ENCODE measurements at places on chromosomes 12 and 14.

- no peak for DNase-seq
Observed at GRCh38 chr14:91401751-91402150, 15.9 kb downstream of the CCDC88C start.

GRCh38 chr12:193261-193660, 20.7 kb downstream of the SLC6A12 start:
- no peak for DNase-seq

DNA sequence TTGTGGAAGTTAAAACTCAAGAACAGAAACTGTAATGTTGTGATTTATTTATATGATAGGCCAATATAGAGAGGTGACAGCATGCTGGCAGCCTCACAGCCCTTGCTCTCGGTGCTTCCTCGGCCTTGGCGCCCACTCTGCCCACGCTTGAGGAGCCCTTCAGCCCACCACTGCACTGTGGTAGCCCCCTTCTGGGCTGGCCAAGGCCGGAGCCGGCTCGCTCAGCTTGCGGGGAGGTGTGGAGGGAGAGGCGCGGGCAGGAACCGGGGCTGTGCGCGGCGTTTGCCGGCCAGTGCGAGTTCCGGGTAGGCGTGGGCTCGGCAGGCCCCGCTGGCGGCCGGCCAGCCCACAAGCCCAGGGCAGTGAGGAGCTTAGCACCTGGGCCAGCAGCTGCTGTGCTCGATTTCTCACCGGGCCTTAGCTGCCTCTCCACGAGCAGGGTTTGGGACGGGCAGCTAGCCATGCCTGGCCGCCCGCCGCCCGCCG, 65.8 kb upstream of the SLC8A3 start:
- no peak for DNase-seq

DNA sequence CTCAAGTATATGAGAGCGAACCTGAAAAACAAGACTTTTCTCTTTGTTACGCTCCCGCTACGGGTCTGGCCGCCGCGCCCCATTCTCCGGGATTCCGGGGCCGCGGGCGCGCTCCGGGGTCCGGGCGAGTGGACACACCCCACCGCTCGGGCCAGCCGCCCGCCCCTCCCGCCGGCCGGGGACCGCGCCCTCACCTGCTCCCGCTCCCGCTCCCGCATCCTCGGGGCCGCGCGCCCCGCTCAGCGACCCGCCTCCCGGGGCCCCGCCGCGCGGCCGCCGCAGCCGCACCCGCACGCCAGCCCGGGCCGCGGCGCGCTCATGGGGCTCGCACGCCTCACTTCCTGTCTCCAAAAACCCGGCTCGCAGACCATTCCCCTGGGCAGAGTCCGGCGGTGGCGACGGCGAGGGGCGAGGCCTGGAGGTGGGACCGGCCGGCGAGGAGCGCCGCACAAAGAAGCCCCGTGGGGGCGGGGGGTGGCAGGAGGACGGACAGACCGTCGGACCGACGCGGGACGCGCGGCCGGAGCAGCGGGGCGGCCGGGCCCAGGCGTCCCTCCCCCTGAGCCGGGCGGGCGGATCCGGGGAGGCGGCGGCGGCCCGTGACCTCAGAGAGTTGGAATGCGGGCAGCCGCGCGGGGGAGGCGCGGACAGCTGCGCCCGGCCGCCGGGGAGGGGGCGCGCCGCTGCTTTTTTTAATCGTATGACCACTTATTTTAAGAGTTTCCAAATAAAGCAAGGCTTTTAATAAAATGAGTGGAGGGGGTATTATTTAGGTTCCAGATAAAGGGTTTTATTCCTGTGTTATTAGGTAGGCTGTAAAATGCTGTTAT, at the start of gene PTPN21:
TSS of gene PTPN21 (minus strand) at position 551 of the 830 bp plus-strand sequence. CDS start 4,590 bp downstream, outside the sequence.
- DNase-seq = no peak

DNA sequence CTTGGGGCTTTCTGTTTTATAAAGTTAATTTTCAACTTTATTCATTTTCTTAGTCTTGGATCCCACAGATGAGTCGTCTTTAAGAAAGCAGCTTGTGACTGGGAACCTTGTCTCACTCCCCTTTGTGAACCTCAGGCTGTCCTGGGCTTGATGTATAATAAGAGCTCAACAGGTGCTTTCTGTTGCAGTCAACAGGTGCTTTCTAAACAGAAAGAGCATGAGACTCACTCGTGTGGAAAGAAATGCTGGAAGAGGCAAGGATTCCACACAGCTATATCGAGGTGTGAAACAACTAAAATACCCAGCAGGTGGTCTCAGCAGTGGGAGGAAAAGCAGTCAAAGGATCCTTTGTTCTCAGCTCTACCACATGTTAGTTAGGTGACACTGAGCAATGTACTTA, 398.9 kb downstream of the EGLN3 start:
- DNase-seq = no peak

DNA sequence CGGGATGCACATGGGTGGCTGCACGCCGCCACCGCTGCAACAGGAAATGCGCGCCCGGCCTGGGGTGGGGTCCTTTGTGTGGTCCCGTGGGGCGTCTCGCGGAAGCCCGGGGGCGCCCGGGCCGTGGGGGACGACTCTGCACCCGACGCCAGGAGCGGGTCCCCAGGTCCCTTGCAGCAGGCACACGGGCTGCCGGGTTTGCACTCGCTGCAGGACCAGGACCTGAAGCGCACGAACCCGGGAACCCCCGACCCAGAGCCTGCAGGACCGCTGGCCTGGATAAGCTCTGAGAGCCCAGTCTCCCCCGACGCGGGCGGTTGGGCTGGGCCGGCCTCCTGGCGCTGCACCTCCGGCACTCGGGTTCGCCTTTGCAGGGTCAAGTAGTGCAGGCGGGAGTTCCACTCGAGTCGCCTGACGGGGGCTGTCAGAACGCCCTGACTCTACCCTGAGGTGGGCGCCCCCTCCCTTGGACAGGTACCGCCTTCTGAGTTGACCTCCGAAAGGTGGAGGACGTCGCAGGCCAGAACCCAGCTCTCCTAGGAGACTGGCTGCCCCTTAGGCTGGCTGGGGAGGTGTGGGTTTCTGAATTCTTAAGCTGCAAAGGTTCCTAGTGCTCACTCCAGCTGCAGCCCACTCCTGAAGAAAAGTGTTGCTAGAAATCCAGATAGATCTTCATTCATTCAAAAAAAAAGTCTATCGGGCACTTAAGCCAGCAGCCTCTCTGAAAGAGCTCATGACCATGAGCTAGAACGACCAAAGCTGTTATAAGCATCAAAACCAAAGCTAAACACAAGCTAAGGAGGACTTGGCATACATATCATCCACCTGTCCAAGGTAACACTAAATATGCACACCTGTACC, 68.0 kb downstream of the RNF34 start:
- DNase-seq = no peak

GRCh38 chr14:51293912-51294389, 53.9 kb downstream of the TMX1 start:
- no peak for DNase-seq

- no peak for DNase-seq
Observed at GRCh38 chr14:96421236-96421635, 29.3 kb downstream of the AK7 start.

DNA sequence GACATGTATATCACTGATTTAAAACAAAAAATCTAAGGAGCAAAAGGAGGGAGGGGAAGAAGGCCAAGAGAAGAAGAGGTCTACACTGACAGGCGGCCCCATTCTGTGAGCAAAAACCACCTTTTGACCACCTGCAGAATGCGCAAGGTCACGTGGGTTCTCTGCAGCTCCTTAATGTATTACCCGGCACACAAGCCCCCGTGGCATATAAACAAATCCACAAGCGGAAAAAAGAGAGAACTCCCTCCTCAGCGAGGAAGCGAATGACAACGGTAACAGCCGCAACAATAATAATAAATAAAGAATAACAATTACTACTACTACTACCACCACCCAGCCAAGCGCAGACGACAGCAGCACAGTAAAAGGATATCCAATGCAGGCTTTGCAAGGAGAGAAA, 1.3 kb downstream of the KSR2 start:
- DNase-seq = no peak

- no peak for DNase-seq
Observed at GRCh38 chr12:109554761-109555160, 18.5 kb downstream of the MMAB start.

- no peak for DNase-seq
Observed at GRCh38 chr12:2411616-2412304, 359.0 kb downstream of the CACNA1C start.

GRCh38 chr14:61433169-61433568, 111.8 kb downstream of the PRKCH start:
- DNase-seq = no peak

- DNase-seq = no peak
Observed at GRCh38 chr14:50117456-50117855, 1.1 kb upstream of the VCPKMT start.

- DNase-seq = no peak
Observed at GRCh38 chr12:9464408-9464807, 143.3 kb downstream of the KLRB1 start.

GRCh38 chr14:90839024-90839888, 23.0 kb upstream of the TTC7B start:
- no peak for DNase-seq

GRCh38 chr14:58239244-58240195, 5.1 kb upstream of the PSMA3 start:
- DNase-seq = no peak

DNA sequence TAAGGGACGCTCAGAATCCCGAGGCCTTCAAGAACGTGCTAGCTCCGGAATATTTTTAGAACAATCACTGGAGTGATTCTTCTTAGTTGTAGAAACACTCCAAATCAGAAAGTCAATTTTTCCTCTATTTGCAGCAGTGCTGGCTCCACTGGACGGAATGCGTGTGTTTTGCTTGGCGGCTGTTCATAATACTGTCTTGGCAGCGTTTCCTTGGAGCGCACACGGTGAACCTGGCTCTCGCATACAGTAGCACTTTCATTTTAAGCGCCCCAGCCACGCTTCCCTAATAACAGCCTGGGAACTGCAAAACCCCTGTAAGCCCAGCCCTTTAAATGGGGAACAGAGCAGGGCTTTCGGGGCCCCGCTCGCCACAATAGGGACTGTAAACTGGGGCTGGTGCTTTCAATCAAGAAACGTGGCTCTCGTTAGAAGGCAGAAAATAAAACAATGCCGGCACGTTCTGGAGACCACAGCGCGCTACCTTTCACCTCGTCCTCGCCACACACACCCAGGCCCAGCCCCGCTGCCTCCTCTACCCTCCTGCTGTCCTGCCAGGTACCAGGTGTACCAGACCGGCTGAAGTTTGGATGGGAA, 79.9 kb downstream of the BCL11B start:
- DNase-seq = peak; percentile 74

DNA sequence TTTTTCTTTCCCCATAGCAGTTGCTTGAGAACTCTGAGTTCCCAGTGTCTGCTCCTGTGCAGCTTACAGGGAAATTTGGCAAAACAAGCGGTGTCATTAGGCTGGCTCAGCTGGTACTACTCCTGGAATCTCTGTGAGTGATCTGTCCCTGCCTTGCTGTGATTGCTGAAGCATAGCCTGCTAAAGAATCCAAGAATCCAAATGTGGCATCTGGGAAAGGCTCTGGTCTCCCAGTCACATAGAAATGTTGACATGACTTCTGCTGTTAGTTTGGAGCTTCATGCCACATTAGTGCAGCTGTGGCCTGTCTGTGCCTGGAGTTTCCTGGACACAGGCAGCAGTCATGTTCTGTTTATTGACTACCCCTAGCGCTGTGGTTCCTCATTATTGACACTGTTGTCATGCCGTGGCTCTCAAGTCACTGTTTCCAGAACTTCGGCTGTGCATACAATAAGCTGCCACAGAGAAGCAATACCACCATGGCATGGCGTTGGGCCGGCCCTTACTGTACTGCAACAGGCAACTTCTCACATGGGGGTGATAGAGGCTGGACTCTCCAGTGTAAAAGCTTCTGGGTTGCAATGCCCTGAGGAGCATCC, 166.8 kb downstream of the MYRFL start:
- no peak for DNase-seq

All from fibroblast of skin of left quadriceps (primary cell).